ENCODE measurements at places on chromosomes 5 and 9.

DNA sequence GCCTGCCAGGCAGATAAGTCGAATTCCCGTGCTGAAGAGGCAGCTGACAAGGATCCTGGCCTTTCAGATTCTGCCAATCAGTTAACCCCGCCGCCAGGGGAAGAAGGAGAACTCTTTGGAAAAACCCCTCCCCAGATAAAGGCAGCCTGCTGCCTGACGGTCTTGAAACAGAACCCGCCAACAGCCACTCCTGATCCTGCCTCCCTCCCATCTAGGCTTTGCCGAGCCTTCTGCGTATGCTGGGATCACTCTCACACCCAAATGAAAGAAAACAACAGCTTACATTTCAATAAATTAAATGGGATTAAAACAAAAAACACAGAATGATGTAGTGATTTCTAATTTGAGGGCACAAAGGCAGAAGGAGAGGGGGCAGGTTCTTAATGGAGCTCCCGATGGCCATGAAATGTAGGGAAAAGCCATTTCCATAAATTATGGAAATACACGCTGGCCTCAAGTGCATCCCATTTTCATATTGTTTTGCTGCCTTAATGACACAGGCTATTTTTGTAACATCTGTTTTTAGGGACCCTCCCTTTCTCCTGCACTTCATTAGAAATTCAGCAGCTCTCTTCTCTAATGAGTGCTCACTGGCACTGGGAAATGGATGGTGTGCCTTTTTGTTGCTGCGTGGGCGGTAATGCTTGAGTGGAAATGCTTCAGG is 319.1 kb downstream of the MED10 start:
- no peak for DNase-seq

DNA sequence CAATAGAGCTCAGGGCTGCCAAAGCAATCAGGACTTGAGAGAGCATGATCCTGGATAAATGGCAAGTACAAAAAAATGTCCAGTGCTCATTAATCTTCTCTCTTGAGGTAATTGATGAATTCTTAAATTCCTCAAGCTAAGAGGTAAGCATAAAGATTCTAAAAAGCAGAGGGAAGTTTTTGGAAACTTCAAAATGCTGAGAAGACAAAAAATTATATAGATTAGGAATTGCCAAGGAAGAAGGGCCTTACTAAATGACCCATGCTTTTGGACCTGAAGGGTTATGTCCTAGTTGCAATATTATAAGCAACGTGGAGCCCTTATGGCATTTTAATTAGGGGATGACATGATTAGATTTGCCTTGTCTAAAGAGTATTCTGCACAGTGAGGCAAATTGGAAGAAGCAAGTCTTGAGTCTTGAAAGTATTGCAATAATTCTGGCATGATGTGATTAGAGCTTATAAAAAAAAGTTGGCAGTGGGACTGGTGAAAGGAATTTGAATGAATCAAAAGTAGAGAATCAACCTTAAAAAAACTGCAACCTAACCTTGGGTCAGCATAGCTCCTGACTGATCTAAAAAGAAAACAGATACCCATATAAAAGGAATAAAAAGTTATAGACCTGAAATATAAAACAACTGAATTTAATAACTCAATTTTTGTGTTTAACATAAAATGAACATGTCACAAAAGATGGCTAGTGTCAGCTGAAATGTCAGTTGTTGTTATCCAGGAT is 323.8 kb upstream of the ARRDC3 start:
- peak; percentile 22 for DNase-seq

DNA sequence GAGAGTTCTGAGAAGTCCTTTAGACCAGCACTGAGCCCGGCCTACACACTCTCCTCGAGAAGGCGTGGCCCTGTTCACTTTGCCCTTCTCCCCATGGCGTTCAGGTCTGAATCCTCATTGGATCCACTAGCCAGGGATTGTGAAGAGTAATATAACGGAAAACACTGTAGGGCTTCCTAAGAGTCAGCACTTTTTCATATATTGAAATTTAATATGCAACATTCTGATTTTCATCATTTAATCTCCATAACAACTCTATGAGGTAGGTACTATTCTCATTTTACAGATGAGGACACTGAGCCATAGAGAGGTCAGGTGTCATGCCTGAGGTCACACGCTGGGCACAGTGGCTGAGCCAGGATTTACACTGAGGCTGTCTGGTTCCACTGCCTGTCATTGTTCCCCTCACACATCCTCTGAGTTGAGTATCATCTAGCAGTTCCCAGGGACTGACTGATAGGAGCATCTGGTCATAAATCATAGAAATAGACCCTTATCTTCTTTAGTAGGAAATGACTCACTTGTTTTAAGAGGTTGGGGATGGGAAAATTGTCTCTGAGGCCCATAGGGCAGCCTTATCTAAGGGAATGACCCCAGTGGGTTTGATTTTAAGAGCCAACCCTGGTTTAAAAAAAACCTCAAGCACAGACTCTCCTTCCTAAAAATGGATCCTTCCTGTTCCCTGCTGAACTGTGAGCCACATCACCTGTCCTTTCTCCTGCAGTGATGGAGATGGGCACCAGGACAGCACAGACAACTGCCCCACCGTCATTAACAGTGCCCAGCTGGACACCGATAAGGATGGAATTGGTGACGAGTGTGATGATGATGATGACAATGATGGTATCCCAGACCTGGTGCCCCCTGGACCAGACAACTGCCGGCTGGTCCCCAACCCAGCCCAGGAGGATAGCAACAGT is 41.2 kb downstream of the THBS4 start:
- DNase-seq: no peak

- peak; percentile 80 for DNase-seq
Observed at GRCh38 chr5:139696894-139697658, 48.9 kb downstream of the CXXC5 start.

DNA sequence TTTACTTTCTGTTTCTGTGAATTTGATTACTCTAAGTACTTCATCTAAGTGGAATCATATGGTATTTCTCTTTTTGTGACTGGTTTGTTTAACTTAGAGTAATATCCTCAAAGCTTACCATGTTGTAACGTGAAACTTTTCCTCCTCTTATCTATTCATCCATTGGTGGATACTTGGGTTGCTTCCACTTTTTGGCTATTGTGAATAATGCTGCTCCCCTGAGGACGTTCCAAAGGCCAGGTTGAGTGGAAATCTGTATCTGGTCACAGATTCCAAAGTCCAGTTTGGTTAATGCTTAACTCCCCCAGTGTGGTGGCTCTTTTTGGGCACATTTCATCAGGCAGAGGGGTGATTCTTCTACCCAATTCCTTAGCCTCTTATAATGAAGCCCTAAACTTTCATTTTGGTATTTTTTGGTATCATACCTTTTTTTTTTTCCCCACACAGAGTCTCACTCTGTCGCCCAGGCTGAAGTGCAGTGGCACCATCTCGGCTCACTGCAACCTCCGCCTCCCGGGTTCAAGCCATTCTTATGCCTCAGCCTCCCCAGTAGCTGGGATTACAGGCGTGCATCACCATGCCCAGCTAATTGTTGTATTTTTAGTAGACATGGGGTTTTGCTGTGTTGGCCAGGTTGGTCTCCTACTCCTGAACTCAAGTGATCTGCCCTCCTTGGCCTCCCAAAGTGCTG is 65.4 kb downstream of the CMYA5 start:
- DNase-seq: no peak

- DNase-seq: no peak
Observed at GRCh38 chr9:90555351-90556057, 87.1 kb downstream of the DIRAS2 start.

DNA sequence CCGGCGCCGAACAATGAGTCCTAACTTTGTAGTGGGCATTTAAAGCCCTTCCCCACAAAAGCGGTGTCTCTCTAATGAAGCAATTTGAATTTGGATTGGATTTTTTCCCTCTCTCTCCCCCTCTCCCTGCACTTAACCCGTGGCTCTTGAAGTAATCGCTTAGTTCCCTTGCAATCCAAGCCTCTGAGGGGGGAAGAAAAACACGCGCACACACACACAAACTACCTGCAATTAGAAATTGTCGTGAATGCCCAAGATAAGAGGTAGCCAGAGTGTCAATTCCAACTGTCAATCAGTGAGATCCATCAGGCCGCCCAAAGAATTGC is 1.2 kb downstream of the LHX6 start:
- DNase-seq: no peak

DNA sequence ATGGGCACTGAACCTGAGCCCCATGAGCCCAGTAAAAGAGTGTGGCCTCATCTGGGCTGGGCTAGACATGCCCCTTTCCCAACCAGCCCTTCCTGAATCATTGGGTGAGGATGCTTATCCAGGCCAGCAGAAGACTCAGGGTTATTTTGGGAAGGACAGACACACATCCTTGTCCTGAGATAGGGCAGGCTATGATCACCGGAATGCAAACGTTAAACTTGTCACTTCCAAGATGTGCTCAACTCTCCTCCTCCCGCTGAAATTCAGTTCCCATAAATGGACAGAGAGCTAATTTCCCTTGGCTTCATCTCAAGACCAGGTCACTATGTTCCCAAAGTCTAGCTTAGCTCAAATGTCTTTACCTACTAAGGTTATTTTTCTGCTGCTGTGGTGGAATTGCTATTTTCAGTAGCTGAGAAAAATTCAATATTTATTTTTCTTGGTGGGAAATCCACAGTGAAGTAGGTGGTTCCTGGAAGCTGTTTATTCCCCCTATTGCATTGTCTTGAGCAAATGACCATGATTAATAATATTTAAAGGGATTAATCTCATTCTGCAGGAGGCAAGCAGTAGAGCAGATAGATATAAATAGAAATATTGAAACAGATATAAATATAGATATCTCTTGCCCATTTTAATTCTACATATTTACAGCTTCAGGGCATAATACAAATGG is 70.0 kb downstream of the NXNL2 start:
- DNase-seq: no peak

- no peak for DNase-seq
Observed at GRCh38 chr5:157888814-157889532, 30.0 kb upstream of the CLINT1 start.

DNA sequence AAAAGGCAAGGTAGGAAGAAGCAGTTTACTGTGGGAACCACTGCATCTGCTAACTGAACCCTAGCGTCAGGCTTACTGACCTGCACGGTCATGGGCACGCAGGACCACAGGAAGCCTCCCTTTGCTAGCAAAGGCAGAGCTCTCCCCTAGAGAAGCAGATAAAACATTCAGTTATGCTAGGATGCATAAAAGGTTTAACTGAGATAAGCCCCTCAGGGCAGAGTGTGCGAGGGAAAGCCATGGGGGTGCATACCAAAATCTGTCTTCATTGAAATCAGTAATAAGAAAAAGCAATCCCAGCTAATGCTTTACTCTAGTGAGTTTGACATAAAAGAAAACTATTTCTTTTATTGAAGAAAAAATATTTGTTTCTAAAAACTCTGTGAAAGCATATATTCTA is 2403.7 kb upstream of the C9orf72 start:
- no peak for DNase-seq

DNA sequence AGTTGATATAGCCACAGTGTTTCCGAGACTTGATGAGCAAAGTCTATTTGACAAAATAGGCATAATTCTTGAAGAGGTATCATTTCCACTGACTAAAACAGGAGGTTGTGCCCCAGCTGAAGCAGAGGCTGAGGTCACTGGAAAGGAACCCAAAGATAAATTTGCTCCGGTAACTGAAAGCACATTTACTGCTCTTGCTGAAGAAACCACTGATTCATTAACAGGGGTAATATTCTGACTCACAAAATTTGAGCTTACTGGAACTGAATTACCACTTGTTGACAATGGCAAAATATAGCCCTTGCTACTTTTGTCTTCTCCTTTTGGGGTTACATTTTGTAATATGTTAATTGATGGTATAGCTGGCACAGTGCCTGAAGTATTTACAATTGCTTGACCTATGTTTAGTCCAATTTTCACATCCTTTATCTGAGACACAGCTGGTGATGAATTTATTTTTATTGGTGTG is 30.2 kb downstream of the MLANA start:
- DNase-seq: no peak

DNA sequence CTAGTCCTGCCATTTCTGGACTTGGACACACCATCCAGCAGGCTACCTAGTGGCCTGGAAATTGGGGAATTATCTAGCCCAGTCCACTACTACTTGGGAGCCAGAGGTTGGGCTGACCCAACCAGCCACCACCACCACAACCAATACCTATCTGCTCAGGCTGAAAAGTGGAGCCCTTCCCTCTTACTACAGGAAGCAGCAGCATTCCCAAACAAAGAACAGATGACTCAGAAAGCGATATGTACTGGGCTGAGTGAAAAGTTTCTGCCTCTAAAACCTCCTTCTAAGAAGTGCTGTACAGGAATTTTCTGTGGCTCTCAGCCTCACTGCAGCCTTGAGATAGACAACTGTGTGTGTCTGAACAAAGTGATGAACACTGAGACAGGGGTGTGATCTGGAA is 279.4 kb downstream of the CDH10 start:
- DNase-seq: no peak

DNA sequence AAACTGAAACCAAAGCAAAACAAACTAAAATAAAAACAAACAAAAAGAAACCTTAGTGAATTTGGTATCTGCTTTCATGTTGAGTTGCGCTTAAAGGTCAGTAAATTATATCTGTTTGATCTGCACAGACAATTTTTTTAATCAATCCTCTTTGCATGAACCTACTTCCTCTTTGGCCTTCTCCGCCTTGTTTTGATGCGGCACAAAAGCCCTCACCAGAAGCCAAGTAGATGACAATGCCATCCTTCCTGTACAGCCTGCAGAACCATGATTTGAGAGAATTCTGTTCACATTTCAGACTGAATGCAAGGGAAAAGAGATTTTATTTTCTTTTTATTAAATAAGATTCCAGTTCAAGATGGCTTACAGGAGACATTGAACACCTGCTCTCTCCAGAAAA is 473.6 kb upstream of the FTMT start:
- no peak for DNase-seq

- no peak for DNase-seq
Observed at GRCh38 chr9:117772960-117773359, 68.8 kb downstream of the TLR4 start.

DNA sequence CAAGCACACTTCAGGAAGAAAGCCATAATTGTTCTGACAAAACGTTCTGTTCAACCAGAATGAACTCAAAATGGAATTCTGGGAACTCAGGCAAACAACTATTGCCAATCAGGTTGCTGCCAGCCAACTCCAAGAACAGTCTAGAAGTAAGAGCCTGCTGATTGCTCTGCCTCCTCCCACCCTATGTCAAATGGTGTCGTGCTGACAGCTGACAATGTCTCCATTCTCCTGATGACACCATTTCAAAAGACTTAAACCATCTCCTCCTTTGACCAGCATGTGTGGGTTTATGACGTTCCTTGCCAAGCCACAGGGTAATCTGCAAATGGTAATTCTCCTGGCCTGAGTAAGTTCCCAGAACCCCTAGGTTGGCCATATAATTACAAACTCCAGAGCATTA is 21.9 kb upstream of the PLIN2 start:
- no peak for DNase-seq

GRCh38 chr9:29213417-29214153 is 1640.3 kb upstream of the C9orf72 start:
- no peak for DNase-seq
